Activated T-cell treated with anti-CD3 and anti-CD28 coated beads for 4 hours (primary cell): ENCODE measurements at places on chromosomes 12 and 14.

DNA sequence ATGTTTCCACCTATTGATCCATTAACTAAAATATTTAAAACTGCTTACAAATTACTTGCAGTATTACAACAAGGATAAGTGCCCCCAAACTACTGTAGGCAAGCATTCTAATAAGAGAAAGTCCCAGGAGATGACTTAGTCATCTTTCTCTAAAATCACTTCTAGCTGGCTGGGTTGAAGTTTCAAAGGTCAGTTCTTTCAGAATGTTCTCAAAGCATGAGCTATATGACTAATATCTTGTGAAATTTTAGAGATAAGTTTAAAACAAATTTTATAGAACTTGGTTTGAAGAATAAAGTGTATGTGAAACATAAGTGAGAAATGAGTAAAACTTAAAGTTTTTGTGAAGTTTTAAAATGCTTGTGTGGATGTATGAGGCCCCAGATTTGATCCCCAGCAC is 24.3 kb upstream of the OR6J1 start:
- no peak for DNase-seq

GRCh38 chr12:105983622-105984320 is 155.0 kb downstream of the NUAK1 start:
- no peak for DNase-seq

DNA sequence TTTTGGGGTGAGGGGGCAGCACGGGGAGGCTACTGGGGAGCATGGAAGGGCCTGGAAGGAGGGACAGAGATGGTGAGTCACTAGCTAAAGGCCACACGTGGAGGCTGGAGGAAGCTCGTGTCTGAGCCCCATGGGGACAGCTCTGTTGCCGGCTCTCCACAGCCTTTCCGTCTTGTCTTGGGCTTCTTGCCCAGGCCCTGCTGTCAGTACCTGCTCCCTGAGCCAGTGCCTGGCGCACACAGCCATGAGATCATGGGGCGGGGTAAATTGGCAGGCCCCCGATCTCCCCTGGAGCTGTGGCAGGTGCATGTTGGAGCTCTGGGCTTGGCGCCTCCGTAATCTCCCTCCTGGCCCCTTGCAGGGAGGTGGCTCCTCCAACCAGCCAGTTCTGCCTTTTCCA is 16.1 kb upstream of the KRT80 start:
- DNase-seq: no peak

DNA sequence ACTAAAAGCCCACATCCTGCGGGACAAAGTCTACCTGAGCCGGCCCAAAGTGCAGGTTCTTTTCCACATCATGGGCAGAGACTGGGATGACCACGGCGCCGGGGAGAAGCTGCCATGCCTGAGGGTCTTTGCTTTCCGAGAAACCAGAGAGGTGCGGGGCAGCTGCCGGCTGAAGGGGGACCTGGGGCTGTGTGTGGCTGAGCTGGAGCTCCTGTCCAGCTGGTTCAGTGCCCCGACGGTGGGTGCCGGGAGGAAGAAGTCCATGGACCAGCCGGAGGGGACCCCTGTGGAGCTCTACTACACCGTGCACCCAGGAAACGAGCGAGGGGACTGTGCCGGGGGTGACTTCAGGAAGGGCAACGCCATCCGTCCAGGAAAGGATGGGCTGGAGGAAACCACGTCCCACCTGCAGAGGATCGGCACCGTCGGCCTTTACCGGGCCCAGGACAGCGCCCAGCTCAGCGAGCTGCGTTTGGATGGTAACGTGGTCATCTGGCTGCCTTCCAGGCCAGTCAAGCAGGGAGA is 148.1 kb downstream of the TMEM132C start:
- no peak for DNase-seq

GRCh38 chr14:44165286-44165685 is 341.8 kb downstream of the FSCB start:
- no peak for DNase-seq

GRCh38 chr14:54197369-54197768 is 199.4 kb upstream of the CDKN3 start:
- DNase-seq: no peak

GRCh38 chr14:91570021-91570420 is 59.9 kb upstream of the PPP4R3A start:
- no peak for DNase-seq

DNA sequence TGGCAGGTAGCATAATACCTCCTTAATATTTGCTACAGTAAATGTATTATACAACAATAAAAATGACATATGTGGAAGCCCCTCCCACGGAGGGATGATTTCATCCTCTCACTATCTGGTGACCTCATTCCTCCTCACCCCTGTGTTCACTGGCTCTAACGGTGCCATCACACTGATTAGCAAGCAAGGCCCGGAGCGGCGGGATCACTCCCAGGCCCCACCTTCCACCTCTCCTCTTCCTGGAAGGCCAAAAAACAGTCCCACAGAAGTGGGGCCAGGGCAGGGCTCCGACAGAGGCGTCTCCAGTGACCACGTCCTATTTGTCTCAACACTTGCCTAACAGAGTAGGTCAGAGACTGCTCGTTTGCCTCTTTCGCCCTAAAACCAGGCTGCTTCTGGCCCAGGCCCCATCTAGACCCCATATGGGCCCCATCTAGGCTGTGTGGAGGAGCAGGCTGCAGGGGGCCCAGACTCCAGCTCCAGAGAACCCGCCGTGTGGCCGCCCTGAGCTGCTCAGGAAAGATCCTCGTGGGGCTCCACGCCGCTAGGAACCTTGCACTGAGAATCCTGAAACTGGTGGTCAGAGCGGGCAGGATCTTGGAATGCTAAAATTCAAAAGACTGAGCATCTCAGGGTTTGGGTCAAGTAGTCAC is 3.7 kb downstream of the SELPLG start:
- peak; percentile 54 for DNase-seq

DNA sequence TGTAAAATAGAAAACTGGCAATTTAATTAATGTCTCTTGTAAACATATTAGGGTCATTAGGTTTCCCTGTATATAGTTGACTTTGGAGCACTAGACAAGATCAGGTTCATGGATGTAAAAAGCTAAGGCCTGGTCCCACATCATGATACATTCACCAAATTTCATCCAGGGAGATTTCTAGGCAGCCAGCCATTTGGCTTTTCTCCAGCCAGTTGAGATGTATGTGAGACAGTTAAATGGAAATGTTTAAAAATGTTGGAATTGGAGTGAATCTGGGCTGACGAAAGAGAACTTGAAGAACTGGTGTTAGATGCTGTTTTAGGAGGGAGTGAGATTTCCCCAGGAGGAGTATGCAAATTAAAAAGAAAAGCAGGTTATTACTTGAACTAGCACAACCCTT is 41.8 kb upstream of the CLEC14A start:
- DNase-seq: no peak

- no peak for DNase-seq
Measured at GRCh38 chr14:31992011-31992447, 85.1 kb upstream of the ARHGAP5 start.

DNA sequence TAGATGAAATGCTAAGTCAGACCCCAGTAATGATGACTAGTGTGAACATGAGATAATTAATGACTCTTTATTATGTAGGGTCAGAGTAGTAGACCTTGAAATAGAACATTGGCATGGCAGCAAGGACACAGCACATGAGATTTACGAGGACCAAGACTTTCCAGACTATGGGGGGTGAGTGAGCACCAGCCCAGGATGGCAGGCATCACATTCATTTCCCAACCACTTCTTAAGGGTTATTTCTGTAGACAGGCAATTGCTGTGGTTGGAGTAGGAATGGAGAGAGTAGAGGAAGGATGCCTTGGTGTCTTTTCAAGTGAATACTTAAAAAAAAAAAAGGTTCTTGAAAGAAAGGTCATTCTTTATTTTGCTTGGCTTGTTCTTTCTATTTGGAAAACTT is 189.4 kb upstream of the DYRK2 start:
- DNase-seq: no peak

GRCh38 chr12:21912318-21912717 is 28.9 kb downstream of the ABCC9 start:
- DNase-seq: no peak

DNA sequence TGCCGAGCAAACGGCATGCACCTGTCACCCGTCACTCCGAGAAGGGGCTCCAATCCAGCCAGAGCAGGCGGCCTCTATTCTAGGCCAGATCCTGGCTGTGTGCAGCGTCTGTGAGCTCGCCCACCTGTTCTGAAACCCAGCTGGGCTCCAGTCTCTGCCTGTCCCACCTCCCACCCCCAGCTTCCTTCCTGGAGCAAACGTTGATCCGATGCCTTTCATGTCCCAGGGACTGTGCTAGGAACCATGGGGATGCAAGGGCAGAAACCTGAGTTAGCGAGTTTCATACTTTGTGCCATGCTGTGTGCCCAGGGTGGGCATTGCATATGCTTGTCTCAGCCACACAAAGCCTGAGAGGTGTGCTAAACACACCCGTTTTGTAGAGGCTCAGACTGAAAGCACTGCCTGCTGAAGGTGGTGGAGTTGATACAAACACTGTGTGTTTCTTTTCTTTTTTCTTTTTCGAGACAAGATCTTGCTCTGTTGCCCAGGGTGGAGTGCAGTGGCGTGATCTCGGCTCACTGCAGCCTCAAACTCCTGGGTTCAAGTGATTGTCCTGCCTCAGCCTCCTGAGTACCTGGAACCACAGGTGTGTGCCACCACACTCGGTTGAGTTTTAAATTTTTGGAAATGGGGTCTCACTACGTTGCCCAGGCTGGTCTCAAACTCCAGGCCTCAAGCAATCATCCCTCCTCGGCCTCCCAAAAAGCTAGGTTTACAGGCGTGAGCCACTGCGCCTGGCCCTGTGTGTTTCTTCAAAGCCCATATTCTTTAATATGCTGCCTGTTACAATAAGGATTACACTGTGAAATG is 84.1 kb upstream of the MED13L start:
- DNase-seq: no peak

DNA sequence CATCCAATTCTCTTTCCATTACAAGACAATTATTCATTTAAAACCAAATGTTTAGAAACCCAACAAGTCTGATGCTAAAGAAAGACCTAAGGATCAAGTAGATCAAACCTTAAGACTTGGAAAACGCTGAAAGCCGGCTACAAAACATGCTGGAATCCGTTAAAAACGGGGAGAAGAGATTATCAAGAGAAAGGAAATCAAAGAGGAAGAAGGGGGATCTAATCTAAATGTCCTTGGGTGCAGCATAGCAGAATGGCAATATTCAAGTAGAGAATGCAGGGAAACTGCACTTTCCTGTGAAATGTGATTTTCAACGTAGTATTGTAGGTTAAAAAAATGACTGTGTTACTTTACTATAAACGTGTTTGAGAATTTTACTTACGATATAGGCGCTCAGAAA is 1.3 kb downstream of the PPP1R13B start:
- DNase-seq: no peak

DNA sequence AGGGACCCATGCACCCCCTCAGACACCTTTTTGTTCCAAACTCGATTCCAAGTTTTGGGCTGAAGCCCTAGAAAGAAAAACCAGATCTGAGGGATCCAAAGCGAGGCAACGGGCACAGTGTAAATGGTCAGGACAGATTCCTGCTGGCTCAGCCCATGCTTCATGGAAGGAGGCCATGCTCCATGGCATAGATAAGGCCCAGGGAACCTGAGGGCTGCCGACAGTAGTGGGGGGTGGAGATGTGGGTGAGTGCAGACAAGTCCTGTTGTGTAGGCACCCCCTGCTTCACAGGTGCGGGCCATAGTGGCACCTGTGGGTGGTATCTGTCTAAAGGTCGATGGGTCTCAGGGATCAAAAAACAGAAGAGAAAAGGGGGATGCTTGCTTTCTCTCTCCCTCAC is 42.1 kb downstream of the TNFAIP2 start:
- DNase-seq: no peak

- DNase-seq: no peak
Measured at GRCh38 chr12:94123127-94123526, 25.2 kb upstream of the PLXNC1 start.

DNA sequence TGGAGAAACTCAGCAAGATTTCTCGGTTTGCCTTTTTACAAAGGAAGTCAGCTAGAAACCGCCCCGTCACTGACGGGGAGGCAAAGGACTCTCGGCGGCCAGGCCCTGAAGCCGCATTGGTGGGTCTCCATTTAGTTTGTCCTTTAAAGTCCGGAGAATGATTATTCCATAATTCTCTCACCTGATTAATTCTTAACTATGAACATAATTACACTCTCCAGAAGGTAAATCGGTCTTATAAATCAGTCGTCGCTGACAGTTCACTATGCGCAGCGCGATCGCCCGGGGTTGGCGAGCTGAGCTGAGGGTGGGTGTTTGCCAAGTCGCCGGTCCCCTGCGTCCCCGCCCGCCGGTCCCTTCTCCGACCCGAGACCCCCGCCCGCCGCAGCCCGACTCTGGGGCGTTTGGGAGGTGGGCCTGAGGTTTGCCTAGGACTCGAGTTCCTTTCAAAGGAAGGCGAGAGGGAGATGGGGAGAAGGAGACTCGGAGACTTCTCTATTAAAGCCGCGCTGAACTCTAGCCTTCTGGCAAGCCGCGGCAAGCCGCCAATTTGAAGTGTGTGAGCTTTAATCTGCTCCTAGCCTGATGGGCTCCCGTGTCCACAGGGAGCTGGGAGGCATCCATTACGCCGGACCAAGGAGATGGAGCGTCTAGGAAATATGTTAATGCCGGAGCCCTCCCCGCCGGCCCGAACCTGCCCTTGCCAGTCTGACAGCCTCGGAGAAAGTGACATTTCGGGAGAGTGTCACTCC is 392.9 kb downstream of the NOVA1 start:
- no peak for DNase-seq

DNA sequence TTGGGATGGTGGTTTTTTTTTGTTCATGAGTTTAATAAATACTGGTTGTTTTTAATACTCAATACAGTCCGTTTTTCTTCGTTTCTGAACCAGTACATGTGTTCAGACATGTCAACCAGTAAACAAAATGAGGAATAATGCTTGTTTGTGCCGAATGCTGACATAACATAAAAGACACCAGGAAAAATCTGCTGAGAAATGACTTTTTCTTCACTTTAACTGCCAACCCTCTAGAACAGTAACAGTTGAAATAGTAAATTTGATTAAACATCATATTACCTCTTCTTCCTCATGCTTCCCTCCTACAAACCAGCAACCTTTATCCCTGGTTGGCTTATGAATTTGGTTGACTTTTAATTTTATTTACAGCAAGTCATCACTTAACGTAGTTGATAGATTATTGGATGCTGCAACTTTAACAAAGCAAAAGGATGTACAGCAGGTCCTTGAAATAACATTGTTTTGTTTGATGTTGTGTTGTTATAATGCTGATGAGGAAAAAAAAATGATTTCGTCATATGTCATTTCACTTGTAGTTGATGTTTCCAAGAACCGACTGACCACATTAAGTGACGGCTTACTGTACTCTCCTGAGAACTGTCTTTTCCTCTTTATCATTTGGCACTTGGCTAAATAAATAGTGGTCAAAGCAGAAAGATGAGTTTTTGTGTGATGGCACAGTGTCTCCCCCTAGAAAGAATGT is 340.5 kb downstream of the TMTC2 start:
- no peak for DNase-seq
